ENCODE measurements at places on chromosomes 2 and 18.

GRCh38 chr2:101115664-101116063 lies 35.5 kb downstream of the TBC1D8 start:
- DNase-seq, result no peak

DNA sequence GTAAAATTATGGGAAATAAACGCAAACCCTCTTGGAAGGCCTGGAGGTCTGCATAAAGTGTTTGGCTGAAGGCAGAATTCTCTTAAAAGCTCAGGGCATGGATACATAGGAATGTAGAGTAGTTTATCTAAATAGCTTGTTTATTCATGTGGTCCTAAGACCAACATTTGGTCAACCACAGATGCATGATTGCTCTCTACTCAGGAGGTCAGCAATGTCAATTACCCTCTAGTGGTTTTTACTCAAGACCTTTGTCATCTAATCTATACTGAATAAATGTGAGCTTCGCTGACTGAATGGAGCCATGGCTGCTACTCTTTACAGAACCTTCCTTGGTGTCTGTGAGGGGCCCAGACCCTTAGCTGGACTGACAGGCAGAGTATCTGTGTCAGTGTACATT lies 139.8 kb downstream of the ATL2 start:
- DNase-seq, result no peak

- DNase-seq, result peak; percentile 9
Measured at GRCh38 chr2:12347066-12347493, 369.7 kb upstream of the TRIB2 start.

- no peak for DNase-seq
Measured at GRCh38 chr2:102014041-102014345, 22.2 kb downstream of the IL1R2 start.

GRCh38 chr2:236397681-236398080 lies 133.5 kb upstream of the ASB18 start:
- no peak for DNase-seq

GRCh38 chr2:8376603-8377410 lies 305.0 kb upstream of the ID2 start:
- peak; percentile 52 for DNase-seq

- peak; percentile 84 for DNase-seq
Measured at GRCh38 chr18:12934454-12935071, 13.2 kb upstream of the SEH1L start.

GRCh38 chr2:108492364-108492763 lies 41.9 kb upstream of the LIMS1 start:
- peak; percentile 90 for DNase-seq

- no peak for DNase-seq
Measured at GRCh38 chr2:220025207-220025606, 397.8 kb downstream of the SLC4A3 start.

GRCh38 chr18:26543373-26543772 lies 5.0 kb downstream of the KCTD1 start:
- no peak for DNase-seq

DNA sequence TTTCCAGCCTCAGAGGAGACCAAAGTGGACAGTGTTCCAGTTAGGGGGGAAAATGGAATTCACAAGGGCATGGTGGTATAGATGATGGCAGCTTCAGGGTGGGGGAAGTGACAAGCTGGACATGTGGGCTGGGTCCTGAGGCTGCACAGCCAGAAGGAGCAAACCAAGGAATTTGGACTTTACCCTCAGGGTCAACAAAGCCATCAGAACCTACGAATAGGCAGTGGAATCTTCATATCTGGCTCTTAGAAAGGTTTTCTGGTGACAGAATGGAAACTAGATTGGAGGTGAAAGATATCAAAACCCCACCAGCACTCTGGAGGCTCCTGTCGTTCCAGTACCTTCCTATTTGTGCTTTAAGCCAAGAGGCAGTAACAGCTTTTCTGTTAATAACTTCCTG lies 127.1 kb downstream of the SETBP1 start:
- no peak for DNase-seq

DNA sequence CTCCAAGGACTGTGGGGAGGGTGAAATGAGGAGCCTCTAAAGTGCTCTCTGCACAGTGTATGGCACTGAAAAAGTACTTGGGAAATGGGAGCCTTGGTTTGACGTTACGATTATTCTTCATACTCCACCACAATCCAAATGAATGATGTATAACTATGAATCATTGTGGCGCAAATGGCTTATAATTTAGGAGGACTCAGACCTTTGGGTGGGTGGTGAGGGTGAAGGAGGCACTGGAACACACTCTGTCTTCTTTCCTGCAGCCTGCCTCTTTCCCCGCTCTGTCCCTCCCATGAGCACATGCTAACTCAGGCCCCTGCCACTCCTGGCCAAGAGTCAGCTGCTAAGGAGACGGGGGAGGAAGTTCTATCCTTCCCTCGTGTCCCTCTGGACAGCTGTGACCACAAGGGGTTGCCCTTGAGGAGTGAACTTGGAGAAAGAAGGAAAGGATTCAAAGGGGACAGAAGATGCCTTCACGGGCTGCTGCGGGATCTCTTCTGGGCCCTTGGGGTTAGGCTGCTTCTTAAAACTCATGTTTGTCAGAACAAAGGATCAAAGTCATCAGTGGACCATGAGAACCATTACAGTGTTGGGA lies 36.5 kb downstream of the POLR1A start:
- DNase-seq, result no peak

GRCh38 chr2:85887566-85888019 lies 1.2 kb downstream of the ST3GAL5 start:
- DNase-seq, result peak; percentile 50

- DNase-seq, result peak; percentile 45
Measured at GRCh38 chr2:216799873-216800431, 59.9 kb downstream of the TNP1 start.

GRCh38 chr18:6650127-6650507 lies 79.4 kb upstream of the ARHGAP28 start:
- DNase-seq, result no peak

- DNase-seq, result peak; percentile 71
Measured at GRCh38 chr2:84495539-84496146, 20.7 kb upstream of the DNAH6 start.

- DNase-seq, result no peak
Measured at GRCh38 chr2:167198576-167198975, 310.3 kb downstream of the XIRP2 start.

GRCh38 chr18:69951182-69951581 lies 3.5 kb upstream of the CD226 start:
- DNase-seq, result peak; percentile 58

DNA sequence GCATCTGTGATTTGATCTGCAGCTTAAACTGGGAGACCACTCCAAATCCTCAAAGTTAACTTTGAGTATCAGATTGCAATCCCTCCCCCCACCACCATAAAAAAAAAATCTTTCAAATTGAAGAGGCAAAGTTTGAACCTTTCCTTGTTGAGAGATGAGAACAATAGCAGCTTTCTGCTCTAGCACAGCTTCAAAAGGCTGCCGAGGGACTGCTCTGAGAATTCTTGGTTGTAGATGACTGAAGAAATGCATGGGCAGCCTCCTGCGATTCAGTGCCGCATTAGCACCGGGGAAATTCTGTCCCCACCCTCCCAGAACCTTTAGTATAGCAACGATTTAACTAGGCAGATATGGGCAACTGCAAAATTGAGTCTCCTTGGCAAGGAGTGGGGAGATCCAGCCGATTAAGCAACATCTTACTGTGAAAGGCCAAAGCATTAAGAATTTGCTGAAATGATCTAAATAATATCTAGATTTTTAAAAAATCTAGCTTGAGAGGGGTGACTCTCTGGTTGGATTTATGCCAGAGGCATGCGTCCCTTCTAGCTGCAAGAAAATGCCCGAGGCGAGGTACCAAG lies 3.9 kb upstream of the SP5 start:
- no peak for DNase-seq

DNA sequence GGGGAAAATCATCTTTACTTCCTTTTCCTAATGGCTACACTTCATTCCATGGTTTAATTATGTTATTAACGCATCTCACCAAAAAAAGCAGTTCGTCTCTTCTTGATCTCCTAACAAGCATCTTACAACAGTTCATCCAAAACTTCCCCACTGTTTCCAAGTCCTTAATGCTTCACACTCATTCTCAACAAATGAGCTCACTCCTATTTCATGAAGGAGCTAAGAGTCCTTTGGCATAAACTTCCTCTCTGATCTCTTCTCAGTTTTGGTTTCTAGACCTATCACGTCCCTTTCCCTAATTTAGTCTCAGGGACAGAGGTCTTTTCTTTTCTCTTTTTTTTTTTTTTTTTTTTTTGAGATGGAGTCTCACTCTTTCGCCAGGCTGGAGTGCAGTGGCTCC lies 205.9 kb upstream of the SLC39A10 start:
- peak; percentile 15 for DNase-seq

- DNase-seq, result peak; percentile 11
Measured at GRCh38 chr18:44411976-44412375, 268.7 kb upstream of the SETBP1 start.

- DNase-seq, result no peak
Measured at GRCh38 chr18:77113361-77114151, 19.0 kb downstream of the MBP start.

DNA sequence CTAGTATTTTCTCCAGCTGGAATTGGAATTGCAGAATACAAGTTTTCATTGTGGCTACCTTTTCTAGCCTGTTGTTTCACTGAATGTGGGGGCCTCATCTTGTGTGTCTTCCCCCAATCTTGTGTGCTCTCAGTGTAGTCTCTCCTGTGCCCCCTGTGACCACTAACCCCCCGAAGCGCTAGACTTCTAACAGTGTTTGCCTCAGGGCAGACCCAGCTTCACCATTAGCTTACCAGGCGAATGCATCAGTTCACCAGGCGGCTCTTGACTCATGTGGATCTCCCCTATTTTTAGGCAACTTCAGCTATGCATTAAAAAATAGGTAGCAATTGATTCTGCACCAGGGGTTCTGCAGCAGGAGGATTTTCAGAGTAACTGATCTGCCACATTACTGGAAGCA lies 376.2 kb upstream of the MEIS1 start:
- no peak for DNase-seq

DNA sequence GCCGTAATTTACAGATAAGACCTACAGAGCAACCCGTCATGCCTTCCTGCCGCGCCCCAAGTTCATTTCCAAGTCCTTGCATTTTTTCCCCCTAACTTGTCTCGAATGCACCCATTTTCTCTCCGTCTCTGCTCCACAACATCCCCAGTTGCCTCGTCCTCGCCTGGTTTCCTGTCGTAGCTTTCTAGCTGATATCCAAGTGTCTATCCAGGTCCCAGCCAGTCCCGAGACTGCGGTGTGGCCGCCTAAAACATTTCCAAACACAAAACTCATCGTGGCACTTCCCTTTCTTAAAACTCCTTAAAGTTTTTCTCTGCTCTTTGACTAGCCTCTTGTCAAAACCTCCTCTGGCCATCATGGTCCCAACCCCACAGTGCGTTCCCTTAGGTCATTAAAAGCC lies 1.2 kb upstream of the BARD1 start:
- DNase-seq, result no peak

GRCh38 chr2:54559593-54560145 lies 103.5 kb downstream of the SPTBN1 start:
- DNase-seq, result peak; percentile 94

DNA sequence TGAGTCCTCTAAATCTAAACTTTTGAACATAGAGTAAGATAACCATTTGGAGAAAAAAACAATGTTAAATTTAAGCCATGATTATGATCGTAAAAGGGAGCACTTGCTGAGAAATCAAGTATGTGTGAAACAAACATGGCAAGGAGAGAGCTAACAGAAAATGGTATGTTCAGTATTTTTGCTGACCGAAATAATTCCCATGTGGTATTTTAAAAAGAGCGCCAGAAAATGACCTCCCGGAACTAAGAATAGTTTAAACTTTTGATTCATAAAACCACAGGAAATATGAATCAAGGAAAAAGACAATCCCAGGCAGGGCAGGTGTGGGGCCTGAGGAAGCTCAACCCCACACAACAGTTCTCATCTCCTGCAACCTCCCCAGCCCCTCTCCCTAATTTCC lies 74.2 kb downstream of the DOCK10 start:
- DNase-seq, result peak; percentile 47

DNA sequence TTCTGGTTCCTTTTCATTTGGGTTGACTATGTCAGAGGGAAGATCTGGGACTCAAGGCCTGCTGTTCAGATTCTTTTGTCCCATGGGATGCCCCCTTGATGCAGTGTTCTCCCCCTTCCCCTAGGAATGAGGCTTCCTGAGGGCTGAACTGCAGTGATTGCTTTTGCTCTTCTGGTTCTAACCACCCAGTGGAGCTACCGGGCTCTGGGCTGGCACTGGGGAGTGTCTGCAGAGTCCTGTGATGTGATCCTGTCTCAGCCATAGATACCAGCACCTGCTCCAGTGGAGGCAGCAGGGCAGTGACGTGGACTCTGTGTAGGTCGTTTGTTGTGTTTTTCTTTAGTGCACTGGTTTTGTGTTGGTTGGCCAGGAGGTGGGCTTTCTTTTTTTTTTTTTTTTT lies 32.1 kb upstream of the RHOB start:
- no peak for DNase-seq

DNA sequence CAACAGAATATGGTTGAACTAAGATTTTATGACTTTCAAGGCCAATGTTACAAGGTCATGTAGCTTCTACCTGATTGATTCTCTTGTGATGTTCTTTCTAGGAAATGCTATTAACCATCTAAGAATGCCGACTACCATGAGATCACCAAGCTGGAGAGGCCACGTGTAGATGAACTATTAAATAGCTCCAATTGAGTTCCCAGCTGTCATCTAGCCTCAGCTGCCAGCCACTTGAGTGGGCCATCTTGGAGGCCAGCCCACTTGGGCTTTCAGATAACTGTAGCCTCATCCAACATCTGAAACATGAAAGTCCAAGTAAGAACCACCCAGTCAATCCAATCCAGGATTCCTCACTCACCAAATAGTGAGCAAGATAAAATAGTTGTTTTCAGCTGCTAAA lies 376.9 kb upstream of the TMEFF2 start:
- DNase-seq, result no peak

DNA sequence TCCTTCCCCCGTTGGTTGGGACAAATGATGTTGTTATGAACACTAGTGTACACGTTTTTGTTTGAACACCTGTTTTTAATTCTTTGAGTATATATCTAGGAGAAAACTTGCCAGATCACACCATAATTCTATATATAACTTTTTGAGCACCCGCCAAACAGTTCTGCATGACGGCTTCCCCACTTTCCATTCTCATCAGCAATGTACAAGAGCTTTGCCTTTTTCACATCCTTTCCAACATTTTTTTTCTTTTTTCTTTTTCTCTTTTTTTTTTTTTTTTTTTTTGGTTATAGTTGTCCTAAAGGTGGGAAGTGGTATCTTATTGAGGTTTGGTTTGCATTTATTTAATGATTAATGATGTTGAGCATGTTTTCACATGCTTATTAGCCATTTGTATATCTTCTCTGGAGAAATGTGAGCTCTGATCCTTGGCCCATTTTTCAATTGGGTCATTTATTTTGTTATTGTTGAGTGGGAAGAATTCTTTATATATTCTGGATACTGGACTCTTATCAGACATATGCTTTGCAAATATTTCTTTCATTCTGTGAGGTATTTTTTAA lies 86.9 kb upstream of the ZC3H15 start:
- DNase-seq, result no peak

DNA sequence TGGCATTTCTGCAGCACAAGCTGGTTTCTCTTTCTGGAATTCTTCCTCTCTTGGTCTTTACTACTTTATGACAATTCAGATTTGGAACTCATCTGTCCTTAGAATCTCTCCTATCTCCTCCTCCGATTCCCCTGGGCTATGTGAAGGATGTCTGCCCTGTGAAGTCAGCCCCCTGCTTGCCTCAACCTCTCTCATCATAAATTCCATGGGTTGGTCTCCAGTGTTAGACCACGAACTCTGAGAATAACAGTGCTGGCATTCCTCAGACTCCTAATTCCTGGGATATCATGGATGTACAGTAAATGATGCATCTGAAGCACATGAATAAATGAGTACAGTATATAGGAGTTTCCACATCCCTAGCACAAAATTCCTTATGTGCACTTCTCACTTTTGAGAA lies 21.0 kb upstream of the CYRIA start:
- peak; percentile 16 for DNase-seq

- DNase-seq, result peak; percentile 40
Measured at GRCh38 chr2:165698444-165698884, 95.6 kb downstream of the GALNT3 start.

Data from fibroblast of skin of right biceps (primary cell).